Stimulated activated CD4-positive, alpha-beta T cell treated with anti-CD3 and anti-CD28 coated beads, Interleukin-4, amount 100 ng/mL, for 1 hour (primary cell): ENCODE measurements at places on chromosomes 11 and 22.

DNA sequence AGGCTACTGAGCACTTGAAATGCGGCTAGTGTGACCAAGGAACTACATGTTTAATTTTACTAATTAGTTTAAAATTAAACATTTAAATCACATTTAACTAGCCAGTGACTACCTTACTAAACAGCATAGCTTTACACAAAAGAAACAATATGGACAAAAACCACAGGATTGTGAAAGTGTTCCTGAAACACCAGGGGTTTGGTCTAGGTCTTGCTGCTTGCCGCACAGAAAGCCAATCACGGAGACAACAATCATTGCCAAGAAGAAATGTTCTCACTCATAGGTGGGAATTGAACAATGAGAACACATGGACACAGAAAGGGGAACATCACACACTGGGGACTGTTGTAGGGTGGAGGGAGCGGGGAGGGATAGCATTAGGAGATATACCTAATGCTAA is 309.5 kb downstream of the C11orf87 start:
- DNase-seq: no peak

DNA sequence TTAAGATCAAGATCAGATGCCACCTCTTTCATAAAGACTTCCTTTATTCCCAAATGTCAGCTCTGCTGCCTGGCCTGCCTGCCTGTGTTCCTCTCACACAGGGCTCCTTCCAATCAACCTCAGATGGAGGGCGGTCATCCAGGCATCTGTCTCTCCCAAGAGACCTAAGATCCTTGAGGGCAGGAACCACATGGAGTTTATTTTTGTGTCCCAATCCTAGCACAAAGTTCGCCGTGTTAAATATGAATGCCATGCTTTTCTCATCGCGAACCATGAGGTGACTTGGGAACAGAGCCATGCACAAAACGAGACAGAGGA is 72.7 kb upstream of the ARFGAP3 start:
- DNase-seq: no peak

DNA sequence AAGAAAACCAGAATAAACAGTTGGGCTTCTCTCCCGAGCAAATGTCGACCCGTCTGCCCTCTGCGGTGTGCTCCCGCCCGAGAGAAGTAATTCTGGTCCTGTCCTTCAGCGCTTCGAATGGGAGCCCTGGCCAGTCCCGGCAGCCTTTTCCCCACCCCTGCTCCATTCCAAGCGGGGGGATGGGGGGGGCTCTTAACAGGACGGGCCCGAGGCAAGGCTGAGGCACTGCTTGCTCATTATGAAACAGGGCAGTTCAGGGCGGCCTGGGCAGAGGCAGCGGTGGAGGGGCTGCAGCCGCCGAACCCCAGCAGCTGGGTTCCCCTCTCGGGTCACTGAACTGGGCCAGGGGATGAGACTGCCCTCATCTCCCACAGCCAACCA is 9.1 kb downstream of the BACE1-AS start:
- no peak for DNase-seq

DNA sequence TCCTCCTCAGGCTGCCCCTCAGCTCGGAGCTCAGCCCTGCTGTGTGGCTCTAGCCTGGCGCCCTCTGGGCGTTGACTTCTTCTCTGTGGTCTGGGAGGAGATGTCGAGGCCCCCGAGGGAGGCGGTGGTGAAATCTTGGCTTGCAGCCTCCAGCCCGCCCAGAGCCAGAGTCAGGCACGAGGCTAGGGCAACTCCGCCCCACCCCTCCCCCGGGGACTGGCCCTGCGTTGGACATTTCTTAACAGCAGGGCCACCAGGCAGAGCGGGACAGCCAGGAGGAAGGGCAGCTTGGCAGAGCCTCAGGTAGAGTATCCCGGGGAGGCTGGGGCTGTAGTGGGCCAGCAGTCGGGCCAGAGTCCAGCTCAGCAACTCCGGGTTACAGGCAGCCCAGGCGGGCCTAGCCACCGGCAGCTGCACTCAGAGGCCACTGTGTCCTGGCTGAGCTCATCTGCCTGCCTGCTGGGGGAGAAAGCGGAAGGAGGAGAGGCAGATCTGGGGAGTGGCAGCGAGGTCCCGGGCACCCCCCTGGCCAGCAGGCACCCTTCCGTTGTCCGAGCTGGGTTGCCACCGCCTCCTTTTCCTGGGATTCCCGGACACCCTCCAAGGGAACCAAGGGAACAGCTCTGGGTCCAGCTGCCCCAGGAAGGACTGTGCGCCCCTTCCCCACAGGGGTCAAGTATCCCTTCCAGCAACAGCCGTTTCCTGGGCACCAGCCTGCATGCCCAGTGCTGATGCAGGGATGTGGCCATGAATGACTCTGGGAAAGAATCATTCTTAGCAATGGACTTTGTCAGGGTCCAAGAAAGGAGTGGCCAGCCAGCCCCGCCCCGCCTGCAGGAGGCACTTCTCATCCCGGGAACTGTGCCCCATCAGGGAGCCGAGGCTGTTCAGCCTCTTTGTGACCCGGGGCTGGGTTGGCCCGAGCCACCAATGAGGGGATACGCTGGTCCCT is at the start of gene ALDH3B1:
ALDH3B1 (plus strand) TSS at position 238 of the 952 bp plus-strand sequence. CDS start 4,971 bp downstream, outside the sequence.
- DNase-seq: no peak

DNA sequence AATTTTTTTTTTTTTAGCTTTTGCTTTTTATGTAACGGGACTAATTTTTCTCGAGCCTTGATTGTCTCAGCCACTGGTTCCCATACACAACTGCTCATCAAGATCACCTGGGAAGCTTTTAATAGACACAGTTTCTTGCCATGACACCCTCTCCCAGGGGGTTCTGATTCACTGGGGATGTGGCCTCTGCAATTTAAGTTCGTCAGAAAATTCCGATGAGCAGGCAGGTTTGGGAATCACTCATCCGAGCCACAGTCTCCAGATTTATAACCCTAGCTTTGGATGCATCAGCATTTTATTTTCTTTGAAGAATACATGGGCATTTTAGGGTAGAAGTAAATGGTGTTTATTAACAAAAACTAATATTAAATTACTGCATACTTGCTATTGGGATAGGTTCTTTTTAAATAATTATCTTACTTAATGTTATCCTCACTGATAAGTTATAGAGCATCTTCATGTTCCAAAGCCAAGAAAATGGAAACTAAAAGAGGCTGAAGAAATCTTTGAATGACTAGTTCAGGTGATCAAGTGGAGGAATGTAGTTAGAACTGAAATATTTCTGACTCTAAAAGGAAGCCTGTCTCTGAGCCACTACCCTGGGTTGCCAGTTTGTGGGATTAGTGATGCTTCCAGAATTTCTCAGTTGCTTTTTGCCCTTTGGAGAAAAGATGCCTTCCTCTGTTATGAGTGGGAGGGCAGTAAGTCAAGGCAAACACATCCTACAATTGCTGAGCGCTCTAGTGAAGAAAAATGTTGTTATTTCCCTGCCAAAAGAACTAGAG is 319.0 kb downstream of the DDX10 start:
- DNase-seq: no peak

DNA sequence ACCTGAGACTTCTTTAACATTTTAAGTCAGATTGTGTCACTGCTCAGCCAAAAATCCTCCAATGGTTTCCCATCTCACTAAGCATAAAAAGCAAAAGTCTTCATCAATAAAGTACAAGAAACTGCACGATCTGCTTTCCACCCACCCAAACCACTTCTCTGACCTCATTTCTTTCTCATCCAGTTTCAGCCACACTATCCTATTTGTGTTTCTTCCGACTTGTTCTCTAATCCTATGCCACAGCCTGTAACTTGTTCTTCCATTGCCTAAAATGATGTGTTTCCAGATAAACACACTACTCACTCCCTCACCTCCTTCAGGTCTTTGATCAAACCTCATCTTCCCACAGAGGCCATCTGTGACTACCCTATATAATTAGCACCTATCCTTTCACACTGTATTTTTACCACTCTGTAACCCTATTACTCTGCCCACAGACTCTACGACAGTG is 28.4 kb downstream of the ARHGAP32 start:
- DNase-seq: no peak

DNA sequence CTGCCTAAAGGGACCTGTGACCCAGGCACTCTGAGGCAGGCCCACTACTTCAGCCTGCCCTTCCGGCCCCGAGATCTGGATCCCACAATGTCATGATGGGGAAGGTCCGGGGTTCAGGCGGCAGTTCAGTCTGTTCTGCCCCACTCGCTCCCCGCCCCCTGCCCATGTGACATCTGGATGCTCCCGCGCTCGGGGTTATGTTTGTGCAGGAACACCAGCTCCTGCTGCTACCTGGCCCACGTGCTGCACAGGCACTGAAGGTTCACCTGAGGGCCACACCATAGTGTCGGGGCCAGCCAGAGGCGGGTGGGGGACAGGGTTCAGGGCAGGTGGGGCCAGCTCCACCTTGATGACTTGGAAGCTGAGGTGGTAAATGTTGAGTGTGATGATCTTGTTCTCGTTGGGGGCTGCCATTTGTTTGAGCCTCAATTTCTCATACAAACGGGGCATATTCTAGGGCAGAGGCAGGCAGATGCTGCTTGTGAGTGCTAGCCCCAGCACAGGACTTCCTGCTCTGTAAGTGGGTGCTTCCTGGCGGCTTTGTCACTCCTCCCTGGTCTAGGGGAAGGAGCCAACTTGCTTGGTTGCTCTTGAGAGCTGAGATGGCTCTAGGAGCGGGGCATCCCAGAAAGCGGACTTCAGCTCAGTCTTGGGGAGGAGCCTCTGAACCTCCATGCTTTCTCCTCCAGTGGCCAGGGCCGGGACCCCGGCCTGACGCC is 4.4 kb upstream of the SIPA1 start:
- no peak for DNase-seq

GRCh38 chr11:110525883-110526282 is 96.1 kb downstream of the FDX1 start:
- no peak for DNase-seq

DNA sequence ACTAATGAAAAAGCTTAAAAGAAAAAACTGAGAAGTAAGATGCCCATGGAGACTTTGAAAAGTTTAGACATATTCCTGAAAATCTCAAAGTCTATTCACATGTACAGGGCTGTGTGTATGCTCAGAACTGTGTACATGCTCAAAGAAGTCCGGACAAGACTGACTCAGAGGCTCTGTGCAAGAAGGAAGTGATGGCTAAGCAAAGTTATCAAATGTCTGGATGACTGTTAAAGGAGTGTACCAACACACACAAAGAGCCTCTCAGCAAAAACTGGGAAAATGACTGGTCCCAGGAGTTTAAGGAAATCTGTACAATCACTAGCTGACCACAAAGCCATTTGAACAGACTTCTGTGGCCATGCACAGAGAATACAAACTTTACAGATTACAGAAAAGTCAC is 33.1 kb upstream of the ARHGAP32 start:
- DNase-seq: no peak
